NAMALWA (cell line): ENCODE measurements at places on chromosomes 6 and 20.

DNA sequence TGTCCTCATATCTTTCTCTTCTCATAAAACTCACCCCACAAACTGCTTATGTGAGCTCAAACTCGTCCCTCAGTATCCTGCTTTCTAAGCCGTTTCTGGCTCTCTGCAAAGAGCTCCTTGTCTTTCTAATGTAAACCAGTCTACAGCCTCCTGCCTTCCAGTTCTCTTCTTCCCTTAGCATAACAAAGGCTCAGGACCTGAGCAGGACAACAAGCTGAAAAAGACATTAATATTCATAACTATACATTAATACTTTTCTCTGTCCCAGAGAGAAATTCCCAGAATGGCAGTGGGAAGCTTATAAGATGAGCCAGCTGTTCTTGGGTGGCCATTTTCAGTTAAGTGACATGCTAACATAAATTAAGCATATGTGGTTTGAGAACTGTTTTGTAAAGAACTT lies 207.0 kb upstream of the TCF21 start:
- no peak for DNase-seq

- DNase-seq, result no peak
These were observed 125.9 kb upstream of the JAG1 start for GRCh38 chr20:10799735-10800134.

DNA sequence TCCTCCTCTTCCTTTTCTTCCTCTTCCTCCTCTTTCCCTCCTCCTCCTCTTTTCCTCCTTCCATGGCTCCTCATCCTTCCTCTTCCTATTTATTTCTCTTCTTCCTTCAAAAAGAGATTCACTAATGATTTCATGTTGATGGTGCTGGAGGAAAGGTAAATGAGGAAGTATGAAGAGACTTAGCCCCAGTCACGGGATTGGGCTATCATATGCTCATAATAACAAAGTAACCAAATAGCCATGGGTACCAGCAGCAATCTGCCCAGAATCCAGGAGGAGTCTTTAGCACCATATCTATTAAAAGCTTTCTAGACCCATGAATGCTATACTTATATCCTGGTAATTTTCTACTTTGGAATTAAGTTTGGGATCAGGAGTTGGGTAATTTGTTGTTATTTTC lies 910.9 kb upstream of the MAP3K7 start:
- no peak for DNase-seq

GRCh38 chr6:158118886-158119285 lies 49.2 kb downstream of the SERAC1 start:
- DNase-seq, result no peak

GRCh38 chr6:79076160-79076559 lies 1.9 kb downstream of the PHIP start:
- DNase-seq, result peak; percentile 30

GRCh38 chr6:100232781-100233573 lies 231.7 kb downstream of the SIM1 start:
- DNase-seq, result no peak

- DNase-seq, result no peak
These were observed 14.2 kb upstream of the BNIP5 start for GRCh38 chr6:36350681-36351571.

DNA sequence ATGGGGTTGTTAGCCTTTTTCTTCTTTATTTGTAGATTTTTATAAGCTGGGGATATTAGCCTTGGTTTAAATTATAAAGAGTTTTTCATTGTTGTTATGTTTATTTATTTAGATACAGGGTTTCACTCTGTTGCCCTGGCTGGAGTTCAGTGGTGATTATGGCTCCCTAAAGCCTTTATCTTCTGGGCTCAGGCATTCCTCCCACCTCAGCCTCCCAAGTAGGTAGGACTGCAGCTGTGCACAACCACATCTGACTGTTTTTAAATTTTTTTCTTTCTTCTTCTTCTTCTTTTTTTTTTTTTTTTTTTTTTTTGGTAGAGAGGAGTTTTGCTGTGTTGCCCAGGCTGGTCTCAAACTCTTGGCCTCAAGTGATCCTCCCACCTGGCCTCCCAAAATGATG lies 80.9 kb downstream of the UBE3D start:
- no peak for DNase-seq

DNA sequence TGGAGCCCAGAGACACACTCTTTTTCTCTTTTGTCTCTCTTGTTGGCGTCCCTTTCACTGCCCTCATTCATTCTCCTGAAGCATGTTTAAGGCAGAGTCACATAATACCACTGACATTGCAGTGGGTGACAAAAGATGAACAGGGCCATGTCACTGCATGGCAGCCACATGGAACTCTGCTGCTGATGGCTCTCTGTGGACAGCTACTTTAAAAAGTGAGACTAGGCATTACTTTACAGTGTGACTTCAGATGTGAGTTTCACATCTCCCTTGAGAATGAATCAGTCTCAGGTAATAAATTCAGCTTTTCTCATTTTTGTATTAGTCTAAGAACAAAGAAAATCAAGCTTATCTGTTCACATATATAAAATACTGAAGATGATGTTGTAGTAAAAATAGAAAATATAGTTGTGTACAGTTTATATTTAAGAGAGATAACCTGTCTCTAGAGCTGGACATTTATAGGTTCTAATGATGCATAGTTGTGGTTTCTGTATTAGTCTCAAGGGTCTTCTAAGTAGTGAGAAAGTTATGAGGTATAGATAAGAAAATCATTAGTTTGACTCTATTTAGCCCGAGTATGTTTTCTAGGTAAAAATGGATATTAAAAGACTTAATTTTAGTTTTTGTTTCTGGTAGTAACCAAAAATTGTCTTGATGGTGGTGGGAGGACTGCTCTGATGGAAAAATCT lies 6.1 kb downstream of the MRS2 start:
- DNase-seq, result no peak

DNA sequence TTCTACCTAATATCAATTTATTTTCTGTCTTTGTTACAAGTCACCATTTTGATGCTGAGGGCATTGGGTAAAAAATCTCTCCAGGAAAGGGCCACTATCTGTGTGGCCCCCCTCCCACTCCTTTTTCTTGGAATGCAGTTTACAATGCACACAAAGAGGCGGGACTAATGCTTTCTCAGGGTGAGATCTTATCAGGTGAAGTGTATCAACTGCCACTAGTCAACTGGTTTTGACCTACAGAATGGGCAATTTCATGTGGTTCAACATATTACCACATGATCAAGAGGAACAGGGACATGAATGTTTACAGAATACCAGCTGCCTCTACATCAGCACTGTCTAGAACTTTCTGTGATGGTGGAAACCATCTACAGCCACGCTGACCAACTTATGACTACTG lies 3.7 kb downstream of the RRBP1 start:
- DNase-seq, result no peak

DNA sequence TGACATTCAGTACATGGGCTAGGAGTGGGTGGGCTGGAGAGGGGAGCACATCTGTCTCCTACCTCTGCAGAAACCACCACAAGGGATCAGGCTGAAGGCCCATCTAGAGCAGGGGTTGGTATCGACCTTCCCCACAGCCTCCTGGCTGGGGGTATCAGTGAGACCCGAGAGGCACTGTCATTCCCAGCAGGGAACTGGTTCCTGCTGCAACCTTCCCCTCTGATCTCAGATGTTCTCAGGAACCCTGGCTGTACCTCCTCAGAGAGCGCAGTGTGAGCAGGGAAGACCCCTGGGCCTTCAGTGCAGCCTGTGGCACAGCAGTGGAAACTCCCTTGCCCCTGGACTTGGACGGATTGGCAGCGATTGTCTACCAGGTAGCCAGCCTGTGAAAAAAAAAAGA lies 7.8 kb downstream of the IP6K3 start:
- DNase-seq, result no peak

DNA sequence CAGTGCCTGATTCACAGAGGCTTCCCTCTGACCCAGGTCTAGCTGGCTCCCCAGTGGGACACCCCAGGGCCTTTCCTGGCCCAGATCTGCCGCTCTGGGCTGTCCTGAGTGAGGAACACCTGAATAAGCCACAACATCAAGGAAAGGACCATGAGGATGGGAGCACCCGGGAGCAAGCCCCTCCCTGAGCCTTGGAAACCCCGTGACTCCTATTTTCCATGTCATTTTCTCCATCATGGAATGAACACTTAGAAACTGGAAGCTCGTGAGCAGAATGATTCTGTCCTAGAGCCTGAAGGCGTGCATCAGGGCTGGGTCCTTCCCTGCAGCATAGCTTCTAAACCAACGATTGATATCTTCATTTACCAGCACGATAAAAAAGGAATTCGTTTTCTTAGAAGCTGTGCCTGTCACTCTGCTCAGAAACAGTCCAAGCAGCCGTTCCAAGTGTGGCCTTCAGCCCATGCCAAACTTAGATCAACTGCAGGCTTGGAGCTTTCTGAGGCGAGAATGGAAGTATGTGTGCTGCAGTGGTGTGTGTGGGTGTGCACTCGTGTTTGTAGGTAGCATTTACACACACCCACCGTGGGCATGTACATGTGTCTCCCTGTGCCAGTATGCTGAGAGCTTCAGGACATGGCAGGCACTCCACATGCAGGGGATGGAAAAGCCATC lies 83.2 kb upstream of the FOXC1 start:
- no peak for DNase-seq

GRCh38 chr6:106870824-106871717 lies 103.5 kb downstream of the CD24 start:
- DNase-seq, result no peak

GRCh38 chr6:32883789-32884188 lies 29.8 kb downstream of the PSMB9 start:
- no peak for DNase-seq

DNA sequence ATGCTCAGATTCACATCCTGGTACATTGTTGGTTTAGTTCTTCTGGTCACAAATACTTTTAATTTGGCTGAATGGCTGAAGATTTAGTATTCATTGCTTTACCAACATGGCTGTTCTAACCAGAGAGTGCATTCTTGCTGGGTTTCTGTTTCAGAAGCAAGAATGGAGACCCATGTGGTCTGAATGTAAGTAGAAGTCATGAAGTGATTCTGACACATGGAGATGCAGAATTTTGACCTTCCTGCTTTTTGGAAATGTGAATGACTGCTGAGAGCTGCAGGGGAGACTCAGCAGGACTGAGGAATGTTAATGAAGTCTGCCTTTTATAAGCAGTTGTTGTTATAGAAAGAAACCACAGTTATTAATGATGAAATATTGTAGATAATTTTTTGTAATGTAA lies 576.1 kb upstream of the MARCKS start:
- DNase-seq, result no peak

DNA sequence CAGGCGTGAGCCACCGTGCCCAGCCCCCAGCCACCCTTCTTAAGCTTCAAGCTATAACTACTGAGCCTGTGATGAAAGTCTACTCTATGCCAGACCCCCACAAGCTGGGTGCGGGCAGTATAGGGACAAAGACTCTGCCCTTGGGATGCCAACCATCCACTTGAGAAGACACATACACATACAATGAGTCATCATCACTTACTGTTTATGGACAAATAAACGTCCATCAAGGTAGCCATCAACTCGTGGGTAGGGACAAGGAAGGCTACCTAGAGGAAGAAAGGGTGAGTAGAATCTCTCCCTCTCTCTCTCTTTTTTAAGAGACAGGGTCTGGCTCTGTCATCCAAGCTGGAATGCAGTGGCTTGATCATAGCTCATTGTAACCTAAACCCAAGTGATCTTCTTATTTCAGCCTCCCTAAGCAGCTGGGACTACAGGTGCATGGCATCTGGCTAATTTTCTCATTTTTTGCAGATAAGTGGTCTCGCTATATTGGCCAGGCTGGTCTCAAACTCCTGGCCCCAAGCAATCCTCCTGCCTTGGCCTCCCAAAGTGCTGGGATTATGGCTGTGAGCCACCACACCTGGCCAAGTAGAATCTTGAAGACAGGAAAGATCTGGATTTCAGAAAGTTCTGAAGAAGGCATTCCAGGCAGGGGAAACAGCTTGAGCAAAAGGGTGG lies 2.6 kb upstream of the TP53INP2 start:
- no peak for DNase-seq

DNA sequence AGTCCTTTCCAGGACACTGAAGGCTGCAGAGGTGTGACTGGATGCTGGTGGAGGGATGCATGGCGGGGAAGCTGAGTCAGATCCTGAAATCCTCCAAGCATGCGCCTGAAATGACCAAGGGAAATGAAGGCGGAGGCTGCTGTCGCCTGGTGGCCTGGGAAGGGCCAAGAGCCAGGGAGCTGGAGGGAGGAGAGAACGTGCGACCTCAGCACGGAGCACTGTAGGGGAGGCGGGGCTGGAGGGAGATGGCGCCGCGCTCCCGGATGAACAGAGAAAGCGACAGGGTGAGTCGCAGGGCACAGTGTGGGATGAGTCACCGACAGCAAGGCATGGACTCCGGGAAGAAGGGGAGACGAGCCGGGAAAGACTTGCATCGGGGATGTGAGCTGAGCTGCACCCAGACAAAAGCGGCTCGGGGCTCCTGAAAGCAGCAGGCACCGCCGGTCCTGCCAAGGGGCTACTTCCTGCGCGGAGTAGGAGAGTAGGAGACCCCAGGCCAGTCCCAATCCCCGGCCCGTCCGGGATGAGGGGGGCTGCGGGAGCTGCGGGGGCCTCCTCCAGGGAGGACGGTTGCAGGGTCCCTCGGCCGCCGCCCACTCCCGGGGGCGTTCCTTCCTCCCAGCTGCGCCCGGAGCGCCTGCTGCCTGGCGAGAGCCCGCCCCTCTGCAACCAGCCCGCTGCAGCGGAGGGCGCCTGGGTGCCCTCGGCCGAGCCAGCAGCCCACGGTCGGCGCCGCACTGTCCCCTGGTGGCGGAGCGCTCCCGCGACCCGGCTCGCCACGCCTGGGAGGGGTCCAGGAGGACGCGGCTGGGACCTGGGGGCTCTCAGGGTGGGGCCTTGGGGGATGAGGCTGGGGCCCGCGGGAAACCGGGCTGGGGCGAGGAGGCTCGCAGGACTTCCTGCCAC lies 11.0 kb upstream of the NQO2 start:
- DNase-seq, result peak; percentile 86

DNA sequence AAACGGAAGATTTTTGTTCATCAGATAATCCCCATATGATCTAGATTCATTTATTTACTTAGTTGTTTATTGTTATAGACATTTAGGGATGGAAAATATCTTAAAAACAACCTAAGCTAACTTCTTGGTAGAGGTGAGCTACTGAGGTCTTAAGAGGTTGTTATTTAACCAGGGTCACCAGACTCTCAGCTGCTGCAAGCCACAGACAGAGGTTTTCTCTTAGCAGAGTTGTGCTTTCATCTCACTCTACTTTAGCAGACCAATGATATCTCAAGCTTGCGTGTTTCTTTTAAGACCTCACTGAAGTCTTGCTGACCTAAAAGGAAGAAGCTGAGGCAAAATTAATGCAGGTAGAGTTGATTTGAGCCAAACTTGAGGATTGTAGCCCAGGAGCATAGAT lies 43.6 kb downstream of the NCOA7 start:
- DNase-seq, result no peak

DNA sequence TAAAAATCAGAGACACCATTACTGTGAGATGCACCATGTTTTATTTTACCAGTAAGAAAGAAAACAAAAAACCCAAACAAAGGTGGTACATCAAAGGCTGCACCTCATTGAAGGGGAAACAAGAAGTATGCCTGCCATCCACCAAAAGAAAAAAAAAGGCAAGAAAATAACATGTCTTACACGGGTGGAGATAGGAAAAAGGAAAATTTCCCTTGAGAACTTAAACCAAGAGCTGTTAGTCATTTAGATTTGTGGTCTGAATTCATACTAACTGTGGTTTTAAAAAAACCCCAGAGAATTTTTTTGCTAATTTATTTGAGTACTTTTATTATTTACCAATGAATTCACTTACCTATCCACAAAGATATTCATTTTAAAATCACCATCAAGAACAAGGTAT lies 144.0 kb downstream of the LRRC1 start:
- no peak for DNase-seq

GRCh38 chr6:4370066-4370465 lies 234.7 kb upstream of the ECI2 start:
- no peak for DNase-seq

GRCh38 chr20:52346797-52347196 lies 155.2 kb upstream of the ZFP64 start:
- DNase-seq, result no peak

- DNase-seq, result no peak
These were observed 6.5 kb downstream of the SLPI start for GRCh38 chr20:45247865-45248264.
